ENCODE measurements at places on chromosomes 5 and 9. TPM values are rescaled to one million over a fixed set of nuclear protein-coding genes. Genes with fewer than 3 reads are reported as not detected.

DNA sequence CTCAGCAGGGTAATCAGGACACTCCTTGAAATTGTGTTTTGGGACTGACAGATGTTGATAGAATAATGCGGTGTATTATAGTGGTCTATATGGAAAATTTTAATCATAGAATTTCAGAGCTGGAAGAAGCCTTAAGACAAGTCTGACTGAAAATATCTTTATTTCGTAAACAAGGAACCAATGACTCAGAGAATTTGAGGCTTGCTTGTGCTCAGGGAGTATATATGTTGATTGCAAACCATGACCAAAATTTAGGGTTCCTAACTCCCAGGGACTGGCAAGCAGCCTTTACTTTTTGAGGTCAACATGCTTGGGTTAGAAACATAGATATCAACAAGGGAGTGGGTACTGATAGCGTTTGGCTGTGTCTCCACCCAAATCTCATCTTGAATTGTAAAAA is 287.2 kb downstream of the CD180 start:
- no peak for DNase-seq

GRCh38 chr9:124770359-124771020 is 621 bp downstream of the NR6A1 start:
- DNase-seq, result no peak

DNA sequence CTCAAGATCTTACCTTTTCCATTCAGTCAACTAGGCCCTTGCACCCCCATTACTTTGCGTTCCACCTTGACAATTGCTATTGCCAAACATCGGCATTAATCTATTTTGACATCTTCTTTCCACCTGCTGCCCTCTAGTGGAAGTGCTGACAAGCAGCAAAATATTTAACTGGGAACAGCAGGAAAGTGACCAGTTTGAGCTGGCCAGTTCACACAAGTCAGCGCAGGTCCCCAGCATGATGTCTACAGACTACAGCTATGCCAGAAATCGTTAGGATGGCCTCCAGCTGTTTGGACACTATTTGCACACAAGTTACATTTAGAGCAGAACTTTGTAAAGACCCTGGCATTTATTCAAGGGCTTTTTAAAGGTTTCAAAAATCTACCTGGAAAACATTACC is 160.1 kb downstream of the GHR start:
- peak; percentile 37 for DNase-seq

DNA sequence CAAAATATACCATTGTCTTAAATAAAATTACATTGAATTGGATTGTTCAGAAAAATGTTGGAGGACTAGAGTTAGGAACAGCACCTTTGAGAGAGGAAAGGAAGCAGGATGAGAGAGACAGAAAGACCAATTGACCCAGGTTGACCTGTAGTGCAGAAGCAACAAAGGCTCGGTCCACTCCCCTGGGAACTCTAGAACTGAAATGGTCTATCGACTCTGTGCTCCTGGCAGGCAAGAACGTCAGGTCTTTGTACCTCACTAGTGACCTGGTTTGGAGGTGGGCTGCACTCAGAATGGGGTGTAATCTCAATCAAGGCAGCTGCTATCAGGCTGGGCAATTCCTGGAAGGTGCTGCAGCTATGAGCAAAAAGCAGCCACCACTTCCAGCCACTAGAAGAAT is 110.8 kb downstream of the FAM174A start:
- no peak for DNase-seq

The OSMR gene
- 46.0 TPM for total RNA-seq

The LURAP1L gene
- total RNA-seq, result 13.3 TPM

The SEMA6A gene
- 6.7 TPM for total RNA-seq

All from HCT116 (cell line).